Dermis microvascular lymphatic vessel endothelial cell (primary cell): ENCODE measurements at places on chromosomes 1 and 21. TPM values are rescaled to one million over a fixed set of nuclear protein-coding genes. Genes with fewer than 3 reads are reported as not detected.

DNA sequence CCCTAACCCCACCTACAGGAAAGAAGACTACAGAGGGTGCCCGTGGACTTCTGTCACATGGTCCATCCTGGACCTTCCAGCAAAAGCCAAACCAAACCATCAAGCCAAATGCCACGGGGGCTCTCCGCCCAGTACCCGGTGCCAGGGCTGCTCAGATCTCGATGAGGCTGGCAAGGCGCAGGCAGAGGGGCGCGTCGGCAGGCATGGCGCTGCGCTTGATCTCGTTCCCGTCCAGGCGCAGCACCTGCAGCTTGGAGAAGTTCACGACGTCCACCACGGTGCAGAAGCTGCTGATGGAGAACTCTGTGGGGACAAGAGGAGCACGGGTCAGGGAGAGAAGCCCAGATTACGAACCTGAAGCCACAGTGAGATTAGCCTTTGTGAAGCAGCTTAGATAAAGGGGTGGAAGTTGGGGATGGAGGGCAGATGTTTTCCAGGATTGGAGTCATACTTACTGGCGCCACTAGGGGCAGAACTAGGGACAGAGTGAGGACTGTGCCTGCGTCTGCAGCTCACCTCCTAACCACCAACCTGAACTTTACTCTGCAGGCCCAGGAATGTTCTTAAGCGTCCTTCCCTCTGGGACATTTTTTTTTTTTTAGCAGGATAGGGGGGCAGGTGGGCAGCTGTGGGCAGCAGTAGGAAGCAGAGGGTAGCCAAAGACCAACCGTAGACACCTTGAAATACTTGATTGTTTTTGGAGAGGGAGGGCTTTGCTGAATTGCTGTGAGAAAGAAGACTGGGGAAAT lies 8.6 kb downstream of the FMOD start:
- DNase-seq: peak; percentile 45

The RGS8 gene
- total RNA-seq: not detected in 2 replicates

DNA sequence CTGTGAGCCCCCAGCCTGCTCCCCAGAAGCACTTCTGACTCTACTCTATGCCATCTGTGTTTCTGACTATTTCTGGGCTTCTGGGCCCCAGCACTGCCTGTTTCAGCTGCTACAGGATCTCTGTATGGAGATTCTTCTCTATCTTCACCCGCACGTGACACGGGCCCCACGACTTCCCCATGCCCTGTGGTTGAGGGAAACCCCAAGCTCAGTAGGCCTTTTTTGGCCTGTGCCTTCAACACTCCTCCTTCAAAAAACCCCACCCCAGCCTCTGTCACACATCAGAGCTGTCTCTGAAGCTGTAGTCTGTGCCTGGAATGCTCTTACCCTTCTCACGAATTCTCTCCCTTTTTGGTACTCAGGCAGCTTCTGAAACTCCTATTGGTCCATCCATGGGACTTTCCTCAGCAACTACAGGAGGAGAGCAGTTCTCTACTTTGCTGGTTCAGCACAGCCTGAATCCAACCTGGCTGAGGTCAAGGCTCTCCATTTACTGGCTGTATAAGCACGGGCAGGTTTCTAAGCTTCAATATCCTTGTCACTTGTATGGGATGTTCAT lies 2.0 kb upstream of the NID1 start:
- no peak for DNase-seq

The NPPA gene
- total RNA-seq: not detected in 2 replicates

DNA sequence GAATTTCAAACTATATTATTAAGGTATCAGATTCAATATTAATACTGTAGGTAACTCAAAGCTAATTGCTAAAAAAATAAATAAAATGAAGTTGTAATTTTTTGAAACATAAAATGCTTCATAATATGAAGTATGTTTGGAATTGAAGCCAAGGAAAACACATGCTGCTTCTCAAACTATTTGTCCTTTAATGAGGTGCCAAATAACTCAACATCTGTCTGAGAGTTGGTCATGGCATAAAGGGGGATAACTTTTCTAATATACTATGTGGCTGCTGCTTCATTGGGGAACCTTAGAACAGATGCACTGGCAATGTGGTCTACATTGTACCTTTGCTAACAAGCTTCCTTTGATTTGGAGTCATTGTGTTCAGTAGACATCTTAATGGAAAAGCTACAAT lies 96.7 kb downstream of the PDE4B start:
- DNase-seq: no peak

DNA sequence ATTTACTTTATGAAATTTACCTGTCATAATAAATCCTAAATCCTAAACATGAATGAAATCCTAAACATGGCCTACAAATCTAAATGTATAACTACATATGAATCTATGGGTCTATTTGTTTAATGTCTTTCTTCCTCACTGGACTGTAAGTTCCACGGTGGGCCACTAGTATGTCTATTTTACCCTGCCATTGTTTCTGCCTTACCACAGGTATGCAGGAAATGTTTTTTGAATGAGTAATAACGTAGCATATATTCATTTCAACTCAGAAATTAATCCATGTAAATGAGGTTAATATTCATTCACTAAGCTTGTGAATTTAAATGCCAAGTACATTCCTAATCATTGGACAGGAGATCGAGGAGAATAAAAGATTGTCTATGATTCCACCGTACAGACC lies 35.3 kb downstream of the B3GALNT2 start:
- DNase-seq: peak; percentile 44

- DNase-seq: no peak
Measured at GRCh38 chr1:12615159-12615864, 2.7 kb downstream of the DHRS3 start.

The LRRC71 gene
- total RNA-seq: 0.13 TPM in 2 replicates

GRCh38 chr1:68270951-68271350 lies 38.6 kb upstream of the WLS start:
- no peak for DNase-seq

DNA sequence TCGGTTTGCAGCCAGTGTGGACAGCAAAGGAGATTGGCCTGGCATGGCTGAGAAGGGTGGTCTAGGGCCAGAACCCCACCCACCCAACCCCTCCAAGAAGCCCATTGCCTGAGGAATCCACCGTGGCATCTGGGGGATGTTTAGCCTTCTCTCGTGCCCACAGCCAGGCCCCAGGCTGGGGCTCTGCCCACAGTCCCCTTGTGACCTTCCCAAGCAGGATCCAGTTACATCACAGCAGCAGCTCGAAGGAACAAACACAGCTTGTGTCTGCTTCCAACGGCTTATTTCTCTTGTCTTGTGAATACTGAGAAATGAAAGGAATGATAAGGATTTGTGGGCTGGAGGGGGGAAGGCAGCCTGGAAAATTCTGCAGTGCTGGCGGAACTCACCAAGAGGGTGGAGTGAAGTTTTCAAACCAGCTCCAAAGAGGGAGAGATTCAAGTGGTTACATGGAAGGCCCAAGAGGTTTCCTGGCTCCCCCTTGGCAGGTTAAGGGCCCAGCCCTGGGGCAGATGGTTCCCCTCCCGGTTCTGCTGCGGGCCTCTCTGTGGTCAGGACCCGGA lies 61.6 kb downstream of the DHRS3 start:
- no peak for DNase-seq

GRCh38 chr21:38493549-38494250 lies 4.6 kb downstream of the ERG start:
- DNase-seq: no peak

- no peak for DNase-seq
Measured at GRCh38 chr21:44331650-44332307, 7.4 kb downstream of the CFAP410 start.

GRCh38 chr1:214801191-214801590 lies 198.2 kb downstream of the CENPF start:
- DNase-seq: no peak

GRCh38 chr1:7754234-7754633 lies 16.9 kb upstream of the VAMP3 start:
- no peak for DNase-seq

DNA sequence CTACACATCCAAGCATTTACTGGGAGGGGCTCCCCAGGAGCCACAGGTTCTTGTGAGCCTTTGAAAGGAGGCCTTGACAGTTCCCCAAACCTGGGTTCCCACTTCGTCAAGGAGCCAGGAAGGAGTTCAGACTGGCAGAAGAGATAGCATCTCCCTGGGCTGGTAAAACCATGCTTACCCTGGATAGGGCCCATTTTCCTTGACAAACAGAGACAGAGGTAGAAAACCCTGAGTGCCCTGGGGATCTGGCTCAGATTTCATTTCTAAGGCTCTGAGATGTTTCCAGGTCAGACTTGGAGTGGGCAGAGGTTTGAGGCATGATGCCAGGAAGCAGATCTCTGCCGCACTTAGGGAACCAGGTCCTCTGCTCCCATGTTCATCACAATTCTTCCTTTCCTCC lies 2.7 kb downstream of the ETNK2 start:
- DNase-seq: no peak

DNA sequence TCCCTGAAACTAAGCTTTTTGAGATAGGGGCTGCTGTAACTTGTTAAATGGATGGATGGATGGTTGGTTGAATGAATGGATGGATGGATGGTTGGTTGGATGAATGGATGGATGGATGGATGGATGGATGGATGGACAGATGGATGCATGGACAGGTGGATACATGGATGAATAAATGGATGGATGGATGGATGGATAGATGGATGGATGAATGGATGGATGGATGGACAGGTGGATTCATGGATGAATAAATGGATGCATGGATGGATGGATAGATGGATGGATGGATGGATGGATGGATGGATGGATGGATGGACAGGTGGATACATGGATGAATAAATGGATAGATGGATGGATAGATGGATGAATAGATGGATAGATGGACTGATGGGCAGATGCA lies 26.9 kb downstream of the MYOM3 start:
- DNase-seq: no peak

DNA sequence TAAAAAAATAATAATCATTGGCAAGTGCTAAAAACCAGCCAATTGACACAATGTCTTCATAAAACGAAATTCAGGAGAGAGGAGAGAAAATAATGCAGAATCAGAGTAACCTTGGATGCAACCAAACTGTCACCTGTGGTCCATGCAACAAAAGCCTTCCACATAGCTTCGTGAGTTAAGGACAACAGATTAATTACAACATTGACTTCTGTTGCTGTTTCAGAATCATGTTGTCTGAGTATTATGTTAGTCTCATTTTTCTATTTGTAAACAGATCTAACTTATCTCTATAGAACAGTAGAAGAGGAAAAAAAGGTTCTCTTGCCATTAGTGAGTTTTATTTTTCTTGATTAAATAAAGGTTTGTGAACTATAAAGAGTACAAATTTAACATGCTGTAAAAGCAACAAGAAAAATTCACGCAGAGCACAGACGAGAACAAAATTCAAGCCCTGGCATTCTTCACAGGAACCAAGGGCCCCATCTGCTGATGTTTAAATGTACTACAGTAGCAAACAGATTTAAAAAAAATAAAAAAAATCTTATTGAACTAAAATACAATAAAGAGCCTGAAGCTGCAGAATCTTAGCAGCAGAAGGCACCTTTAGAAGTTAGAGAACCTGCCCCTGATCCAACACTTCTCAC lies 381.1 kb upstream of the PKN2 start:
- DNase-seq: peak; percentile 3

DNA sequence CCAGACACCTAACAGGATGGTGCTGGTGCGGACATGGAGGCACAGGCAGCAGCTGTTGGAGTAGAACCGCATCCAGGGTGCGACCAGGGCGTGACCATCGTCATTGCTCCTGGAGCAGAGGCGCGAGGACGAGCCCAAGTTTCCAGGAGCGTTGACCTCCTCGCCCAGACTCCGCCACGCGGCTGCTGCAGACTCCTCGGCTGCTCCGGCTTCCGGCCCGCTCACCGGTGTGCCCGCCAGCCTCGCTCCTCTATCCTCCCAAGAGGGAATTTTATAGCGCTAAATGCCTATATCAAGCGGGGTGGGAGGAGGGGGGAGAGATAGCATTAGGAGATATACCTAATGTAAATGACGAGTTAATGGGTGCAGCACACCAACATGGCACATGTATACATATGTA lies 5.3 kb upstream of the S100A12 start:
- DNase-seq: no peak

The HP1BP3 gene
- 150 and 192 TPM in 2 replicates for total RNA-seq

The GPR157 gene
- total RNA-seq: 3.9 and 5.1 TPM in 2 replicates

The FOXD3 gene
- not detected in 2 replicates for total RNA-seq

- no peak for DNase-seq
Measured at GRCh38 chr1:58608297-58608696, 31.2 kb upstream of the TACSTD2 start.

DNA sequence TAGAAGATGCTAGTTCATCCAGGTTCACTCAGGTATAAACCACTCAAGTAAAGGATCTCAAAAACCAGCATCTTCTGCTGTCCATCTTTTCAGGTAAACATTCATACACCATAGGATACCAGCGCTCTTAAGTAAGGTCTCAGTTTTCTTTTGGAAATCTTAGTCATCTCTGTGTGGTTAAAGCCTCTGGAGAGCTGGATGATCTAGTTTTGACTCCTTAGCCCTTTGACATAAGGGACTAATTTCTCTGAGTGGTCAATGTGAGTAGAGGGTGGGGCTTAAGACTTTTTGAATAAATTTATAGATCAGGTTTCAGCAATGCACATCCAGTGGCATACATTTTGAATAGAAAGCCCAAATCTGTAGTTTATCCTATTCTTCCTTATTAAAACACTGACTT lies 92.3 kb downstream of the CTH start:
- no peak for DNase-seq

DNA sequence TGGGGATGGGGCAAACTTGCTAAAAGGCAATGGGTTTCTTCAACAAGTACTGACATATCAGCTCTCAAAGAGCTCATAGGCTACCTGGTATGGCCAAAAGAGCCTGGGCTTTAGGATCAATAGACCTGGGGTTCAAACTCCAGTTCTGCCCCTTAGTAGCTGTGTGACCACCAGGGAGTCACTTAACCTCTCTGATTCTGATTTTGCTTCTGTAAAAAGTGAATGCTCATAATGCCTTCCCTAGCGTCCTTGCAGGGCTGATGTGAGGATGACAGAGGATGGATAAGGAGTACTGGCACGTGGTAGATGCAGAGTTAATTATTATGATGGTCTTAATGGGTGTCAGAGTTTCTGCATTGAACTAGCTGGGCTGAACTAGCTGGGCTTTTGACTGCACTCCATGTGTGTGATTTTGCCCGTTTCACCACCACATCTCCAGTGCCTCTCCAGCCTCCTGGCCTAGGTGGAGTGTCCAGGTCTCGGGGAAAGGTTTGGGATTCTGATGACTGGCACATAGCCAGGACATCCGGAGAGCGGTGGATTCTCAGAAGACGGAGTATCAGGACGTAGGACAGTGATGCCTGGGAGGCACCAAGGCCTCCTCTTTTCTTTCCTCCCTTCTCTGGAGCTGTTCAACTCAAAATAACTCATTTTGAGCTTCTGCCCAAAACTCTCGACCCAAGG lies 15.2 kb downstream of the DISP3 start:
- no peak for DNase-seq

GRCh38 chr1:17594690-17595601 lies 55.4 kb downstream of the ARHGEF10L start:
- no peak for DNase-seq

The DNAJB4 gene
- 191 TPM in 2 replicates for total RNA-seq
